ENCODE measurements at places on chromosomes 1 and 21.

DNA sequence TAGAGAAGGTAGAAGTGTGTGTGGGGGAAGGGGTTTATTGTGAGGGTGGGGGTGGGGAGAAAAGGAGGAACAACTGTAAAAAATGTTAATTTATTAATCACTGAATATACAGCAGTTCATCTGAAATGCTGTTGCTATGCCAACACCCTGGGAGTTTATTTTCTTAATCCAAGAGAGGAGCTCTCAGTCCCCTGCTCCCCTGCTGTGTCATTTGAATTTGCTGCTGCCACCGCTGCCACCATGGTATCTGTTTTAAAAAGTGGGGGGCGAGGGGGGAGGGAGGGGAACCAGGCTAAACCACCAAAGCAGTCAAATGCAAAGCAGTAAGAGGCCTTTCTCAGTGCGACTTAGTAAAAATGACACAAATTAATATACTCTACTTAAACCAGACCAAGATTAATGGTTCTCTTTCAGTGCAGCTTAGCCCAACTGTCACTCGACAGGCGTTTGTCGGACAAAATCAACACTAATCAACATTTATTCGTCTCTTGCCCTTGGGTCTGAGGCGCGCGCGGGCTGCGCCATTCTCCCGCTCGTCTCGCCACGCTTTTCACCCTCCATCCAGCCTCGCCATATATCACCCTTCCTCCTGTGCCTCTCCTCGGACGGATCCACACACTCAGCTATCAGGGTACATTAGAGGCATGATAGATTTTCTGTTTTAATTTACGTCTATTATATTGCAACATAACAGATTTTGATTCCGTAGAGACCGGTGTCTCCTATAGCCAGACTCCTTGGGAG lies 76.2 kb downstream of the PBX1 start:
- DNase-seq: no peak

GRCh38 chr1:182206626-182207239 lies 145.2 kb upstream of the ZNF648 start:
- DNase-seq: no peak

DNA sequence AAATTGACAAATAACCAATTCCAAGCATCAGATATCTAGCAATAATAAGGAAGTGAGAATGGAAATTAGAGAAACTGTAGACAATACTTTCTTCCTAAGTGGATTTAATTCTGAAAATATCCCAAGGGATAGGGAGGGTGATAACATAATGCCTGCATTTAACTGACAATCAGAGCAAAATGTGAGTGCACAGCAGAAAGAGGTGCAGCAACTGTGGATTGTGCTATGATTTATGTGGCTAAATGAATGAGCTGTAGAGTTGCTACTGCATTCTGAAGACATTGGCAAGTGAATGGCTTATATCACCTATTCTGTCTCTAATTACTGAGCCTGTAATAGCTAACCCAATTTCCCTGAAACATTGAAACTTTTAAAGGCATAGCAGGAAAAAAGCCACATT lies 39.0 kb downstream of the OLFM3 start:
- no peak for DNase-seq

DNA sequence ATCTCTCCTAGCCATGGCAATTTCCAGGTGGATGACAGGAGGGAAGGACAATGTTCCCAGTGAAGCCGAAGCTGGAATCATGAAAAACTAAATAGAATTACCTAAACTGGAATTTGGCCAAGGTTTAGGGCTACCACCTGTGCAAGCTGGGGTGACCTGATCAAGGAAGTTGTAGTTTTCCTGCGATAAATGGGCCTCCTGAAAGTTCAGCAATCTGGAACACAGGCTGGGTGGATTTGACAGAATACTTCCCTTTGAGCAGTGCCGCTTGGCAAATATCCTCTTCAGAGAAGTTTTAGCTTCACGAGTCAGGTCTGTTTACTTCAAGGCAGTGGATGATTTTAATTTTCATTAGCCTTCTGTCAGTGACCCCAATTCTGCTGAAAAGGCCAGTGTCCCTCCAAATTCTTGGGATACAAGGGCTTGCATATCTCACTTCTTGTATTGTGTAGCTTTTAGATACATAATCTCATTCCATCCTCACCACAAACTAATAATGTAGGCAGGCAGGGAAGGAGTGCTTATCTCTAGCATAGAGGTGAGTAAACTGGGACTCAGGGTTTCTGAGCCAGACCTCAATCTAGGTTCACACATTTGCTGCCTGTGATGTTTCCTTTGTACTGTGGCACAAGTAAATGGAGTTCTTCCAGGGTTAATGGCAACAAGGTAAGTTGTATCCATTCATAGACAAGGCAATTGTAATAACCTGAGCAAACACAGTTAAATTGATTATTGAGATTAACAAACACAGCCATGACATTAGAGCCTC lies 349.4 kb downstream of the NUF2 start:
- DNase-seq: no peak

- DNase-seq: no peak
Observed at GRCh38 chr1:1302951-1303509, 4.7 kb downstream of the ACAP3 start.

GRCh38 chr1:204443260-204443619 lies 31.6 kb upstream of the PPP1R15B start:
- DNase-seq: no peak

DNA sequence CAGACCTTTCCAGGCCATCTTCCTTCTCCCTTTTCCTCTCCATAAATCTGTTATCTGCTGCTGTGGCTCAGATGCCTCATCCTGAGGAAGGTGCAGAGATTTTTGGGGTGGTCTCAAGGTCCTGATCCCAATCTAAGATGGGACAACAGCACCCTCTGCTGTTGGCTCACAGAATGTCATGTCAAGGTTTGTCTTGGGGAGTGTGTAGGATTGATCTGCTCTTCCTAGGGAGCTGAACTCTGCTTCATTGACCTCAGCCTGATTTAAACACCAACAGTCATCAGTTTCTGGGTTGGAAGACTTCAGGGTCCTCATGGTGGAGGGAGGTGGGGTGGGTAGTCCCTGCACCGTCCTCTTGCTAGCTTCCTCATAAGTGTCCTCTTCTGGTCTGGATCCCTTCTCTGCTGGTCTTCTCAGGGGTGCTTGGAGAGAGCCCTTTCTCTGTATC lies 62.8 kb upstream of the LAX1 start:
- DNase-seq: peak; percentile 66

DNA sequence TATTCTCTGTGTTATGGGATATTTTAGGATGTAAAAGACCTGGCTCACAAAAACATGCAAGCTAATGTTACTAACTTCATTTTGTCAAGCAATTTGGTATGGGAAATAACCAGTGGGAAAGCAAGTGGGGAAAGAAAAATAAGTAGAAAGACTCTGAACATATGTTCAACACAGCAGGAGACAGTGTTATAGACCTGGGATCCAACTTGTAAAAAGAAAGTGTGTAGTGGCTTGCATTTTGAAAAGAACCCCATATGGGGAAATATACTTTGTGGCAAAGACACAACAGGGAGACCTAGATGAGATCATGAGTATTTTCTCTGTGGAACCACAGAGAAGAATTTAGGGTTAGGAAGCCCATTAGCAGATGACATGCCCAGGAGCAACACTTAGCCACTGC lies 212.7 kb upstream of the NRIP1 start:
- no peak for DNase-seq

DNA sequence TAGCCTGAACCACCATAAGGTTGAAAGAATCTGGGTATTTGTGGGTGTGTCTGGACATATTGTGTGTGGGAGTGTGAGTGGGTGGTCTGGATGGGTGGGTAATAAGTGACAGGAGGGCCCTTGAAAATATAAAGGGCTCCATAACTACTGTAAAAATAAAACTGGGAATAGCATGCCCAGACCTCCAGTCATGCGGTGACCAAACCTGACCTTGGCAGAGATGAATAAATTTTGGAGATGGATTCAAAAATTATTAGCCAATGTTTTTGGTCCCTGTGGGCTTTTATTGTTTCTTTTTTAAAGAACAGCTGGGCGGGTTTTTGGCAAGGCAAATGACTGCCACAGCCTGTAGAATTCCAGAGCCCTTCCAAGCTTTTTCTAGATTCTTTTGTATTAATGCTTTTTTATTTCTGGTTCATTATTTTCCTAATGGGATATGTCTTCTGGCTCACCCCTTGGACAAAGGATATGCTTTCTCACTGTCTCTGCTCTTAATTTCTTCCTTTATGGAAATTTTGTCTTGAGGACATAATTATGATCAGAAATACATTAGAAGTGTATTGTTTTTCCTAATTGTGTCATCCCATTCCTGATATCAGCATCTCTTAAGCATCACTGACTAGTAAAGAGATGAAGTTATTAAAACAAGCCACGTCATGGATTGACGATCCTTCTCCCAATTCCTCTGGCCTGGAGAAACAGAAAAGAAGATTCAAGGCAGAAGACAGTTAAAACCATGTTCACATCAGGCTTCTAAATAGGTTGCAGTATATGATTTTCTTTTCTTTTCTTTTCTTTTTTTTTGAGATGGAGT lies 69.5 kb downstream of the NTMT2 start:
- DNase-seq: no peak

GRCh38 chr1:202254454-202255252 lies 61.1 kb downstream of the LGR6 start:
- DNase-seq: peak; percentile 14

DNA sequence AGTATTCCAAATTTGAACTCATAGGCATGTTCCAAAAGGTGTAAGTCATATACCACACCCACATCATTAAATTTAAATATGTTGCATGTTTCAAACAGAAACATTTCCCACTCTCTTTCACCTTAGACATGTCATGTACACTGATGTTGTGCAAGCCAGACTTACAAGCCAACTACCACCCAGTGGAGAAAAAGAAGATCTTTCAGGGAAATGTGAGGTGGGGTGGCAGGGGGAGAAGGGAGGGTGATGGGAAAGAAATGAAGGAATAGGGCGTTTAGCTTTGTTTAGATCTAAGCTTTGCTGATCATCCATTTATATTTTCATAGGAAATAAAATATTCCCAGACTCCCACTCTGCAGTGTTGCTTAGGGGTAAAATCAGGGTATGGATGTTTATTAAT lies 1.6 kb downstream of the NEGR1 start:
- DNase-seq: no peak

DNA sequence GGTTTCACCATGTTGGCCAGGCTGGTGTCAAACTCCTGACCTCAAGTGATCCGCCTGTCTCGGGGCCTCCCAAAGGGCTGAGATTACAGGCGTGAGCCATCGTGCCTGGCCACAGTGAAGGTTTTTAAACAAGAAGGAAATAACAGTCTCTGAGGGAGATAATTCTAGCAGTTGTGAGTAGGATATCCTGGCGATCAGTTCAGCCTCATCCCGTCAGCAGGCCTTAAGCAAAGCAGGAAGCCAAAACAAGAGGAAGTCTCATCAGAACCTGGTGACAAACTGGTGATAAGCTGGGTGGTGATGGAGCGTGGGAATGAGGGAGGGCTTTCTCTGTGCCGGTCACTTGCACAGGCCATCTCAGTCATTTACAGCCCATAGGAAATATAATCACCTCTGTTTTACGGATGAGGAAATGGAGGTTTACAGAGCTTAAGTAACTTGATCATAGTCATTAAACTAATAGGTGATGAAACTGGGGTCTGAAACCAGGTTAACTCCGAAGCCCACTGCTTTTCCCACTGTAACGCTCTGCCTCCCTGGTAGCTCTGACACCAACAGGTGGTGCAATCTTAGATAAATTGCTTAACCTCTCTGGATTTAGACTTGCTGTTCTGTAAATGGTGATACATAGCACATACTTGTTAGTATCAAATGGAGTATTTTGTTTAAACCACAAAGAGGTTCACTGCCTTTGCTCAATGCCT lies 40.8 kb upstream of the A3GALT2 start:
- DNase-seq: no peak

- no peak for DNase-seq
Observed at GRCh38 chr1:26259005-26259404, 20.9 kb upstream of the SH3BGRL3 start.

- no peak for DNase-seq
Observed at GRCh38 chr21:30194701-30195299, 21.1 kb downstream of the CLDN8 start.

DNA sequence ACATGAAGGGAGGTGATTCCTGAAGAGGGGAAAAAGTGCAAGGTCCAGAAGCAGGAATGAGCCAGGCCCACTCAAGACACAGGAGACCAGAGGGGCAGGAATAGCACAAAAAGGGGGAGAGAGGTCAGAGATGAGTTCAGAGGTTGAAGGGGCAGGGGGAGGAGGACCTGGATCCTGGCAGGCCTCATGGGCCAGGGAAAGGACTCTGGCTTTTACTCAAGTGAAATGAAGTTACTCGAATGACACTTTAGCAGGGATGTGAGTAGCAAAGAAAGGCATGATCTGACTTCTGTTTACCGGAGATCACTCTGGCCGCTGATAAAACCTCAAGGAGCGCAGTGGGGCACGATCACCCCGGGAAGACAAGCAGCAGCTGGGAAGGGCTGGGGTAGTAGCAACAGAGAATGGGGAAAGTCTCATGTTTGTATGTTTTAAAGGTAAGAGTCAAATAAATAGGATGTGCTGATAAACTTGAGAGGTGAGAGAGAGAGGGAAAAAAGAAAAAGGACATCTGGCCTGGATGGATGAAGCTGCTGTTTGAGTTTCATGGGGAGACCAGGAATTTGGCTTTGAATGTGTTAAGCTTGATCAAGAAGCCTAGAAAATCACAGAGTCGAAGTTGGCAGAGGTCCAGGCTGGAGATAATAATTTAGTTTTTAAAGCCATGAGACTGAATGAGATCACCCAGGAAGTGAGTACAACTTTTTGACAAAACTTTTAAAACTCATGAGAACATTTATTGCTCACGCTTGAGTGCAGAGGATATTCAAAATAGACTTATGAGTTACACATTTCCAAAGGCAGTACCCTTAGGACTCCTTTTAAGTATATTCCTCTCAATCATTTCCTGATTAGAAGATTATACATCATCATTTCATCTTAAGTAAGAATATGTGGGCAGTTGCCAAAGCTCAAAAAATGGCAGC lies 156.0 kb downstream of the RERE start:
- DNase-seq: no peak

DNA sequence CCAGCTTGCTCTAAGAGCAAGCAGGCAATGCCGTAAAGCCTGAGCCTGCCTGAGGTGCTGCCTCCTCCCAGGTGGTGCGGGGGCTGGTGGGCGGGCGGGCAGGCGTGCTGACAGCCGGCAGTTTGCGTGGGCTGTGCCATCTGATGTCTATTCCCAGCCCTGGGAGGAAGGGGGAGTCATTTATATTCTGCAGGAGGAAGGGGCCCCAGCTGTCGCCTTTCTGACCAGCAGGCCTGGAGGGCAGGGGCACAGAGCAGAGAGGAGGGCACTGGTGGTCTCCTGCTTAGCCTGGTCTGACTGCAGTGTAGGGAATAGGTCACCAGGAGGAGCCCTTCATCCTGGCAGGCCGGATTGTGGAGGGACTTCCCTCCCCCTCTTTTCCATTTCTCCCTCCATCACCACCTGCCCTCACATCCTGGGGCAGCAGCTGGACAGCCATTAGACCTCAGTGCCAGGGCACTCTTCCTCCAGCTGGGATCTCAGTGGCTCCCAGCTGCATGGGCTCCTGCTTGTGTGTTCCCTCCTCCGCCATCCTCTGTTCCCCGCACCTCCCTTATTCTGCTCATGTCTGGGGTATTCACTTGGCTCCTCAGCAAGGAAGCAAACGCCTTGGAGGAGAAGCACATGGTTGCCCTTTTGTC lies 4.4 kb downstream of the CYB561D1 start:
- DNase-seq: peak; percentile 84

- DNase-seq: no peak
Observed at GRCh38 chr1:230573658-230574057, 68.6 kb upstream of the COG2 start.

All from H9 (cell line).